ENCODE measurements at places on chromosomes 12 and 14. TPM values are rescaled to one million over a fixed set of nuclear protein-coding genes. Genes with fewer than 3 reads are reported as not detected.

Gene LRTM2
- not detected for total RNA-seq

DNA sequence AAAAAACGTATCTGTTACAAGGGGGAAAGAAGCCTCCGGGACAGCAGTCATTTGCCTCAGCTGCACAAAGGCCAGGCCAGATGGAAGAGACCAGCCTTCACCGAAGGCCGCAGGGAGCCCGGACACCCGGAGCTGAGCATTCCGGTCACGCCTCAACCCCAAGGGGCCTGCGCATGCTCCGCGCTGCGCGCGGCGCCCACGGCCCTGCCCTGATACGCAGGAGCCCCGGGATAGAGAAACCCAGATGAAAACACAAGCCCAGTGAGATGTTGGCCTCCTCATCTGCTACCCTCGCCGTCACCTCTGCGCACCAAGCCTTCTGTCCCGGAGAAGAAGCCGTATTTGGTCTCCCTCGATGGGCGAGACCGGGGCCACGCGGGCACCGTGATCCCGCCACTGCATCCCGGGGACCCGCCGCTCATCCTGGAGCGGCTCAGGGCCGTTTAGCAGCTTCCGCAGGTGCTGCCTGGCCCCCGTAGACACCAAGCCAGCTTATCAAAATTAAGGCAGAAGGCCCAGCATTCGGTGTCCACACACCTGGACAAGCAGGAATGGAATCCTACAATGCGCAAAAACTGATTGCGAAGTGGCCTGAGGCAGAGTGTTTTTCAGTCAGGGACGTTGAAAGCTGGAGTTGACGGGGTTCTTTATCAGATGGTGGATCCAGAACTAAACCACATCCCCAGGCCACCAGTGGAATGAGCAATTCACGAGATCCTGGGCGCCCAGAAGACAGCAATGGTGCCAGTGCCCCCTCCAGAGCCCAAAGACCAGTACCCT, 2.6 kb downstream of the OR8S1 start:
- no peak for DNase-seq

GRCh38 chr14:104869669-104870367, 4.8 kb downstream of the CEP170B start:
- DNase-seq, result no peak

Gene MAP3K9
- total RNA-seq, result 5.9 TPM

- peak; percentile 85 for DNase-seq
These were observed 66.5 kb downstream of the TBC1D30 start for GRCh38 chr12:64890873-64891468.

Gene ALG10B
- total RNA-seq, result 6.3 TPM

Gene MEG3
- not detected for total RNA-seq

GRCh38 chr12:127559349-127560040, 707.5 kb upstream of the TMEM132C start:
- DNase-seq, result peak; percentile 72

- no peak for DNase-seq
These were observed 582.6 kb upstream of the ATP2B1 start for GRCh38 chr12:90290980-90291975.

DNA sequence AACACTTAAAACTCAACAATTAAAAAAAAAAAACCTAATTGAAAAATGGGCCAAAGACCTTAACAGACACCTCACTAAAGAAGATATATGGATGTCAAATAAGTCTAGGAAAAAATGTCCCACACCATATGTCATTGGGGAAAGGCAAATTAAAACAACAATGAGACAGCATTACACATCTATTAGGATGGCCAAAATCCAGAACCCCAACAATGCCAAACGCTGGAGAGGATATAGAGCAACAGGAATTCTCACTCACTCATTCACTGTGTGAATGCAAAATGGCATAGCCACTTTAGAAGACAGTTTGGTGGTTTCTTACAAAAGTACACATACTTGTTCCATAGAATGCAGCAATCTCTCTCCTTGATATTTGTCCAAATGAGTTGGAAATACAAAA, 173.7 kb downstream of the SLC25A21 start:
- no peak for DNase-seq

DNA sequence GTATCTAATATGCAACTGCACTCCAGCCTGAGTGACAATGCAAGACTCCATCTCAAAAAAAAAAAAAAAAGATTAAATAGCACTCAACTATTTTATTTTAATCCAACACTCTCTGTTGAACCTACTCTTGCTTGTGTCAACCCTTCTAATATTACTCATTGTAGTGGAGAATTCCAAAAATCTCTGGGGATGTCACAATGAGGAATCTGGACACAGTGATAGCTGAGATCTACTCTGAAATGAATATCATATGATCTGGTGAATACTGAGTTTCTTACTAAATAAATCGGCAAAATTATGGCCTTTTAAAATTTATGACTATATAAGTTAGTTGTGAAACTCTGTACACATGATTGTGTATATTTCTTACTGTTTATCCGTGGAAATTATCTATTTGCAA, 418.2 kb downstream of the BCAT1 start:
- no peak for DNase-seq

DNA sequence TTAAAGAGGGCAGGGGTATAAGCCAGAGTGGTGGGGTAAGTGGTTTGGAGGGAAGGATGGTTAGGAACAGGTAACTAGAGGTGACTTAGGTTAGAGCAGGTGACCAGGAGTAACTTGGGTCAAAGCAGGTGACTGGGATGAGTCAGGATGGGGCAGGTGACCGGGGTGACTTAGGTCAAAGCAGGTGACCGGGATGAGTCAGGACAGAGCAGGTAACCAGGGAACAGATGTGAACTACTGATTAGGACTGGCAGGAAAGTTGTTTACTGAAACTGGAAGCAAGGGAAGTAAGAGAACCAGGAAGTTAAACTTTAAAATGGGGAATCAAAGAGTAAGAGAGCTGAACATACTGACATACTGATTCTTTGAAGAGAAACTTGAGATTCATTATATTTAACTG, 57.4 kb downstream of the FSCB start:
- DNase-seq, result no peak

Gene RASSF8
- not detected for total RNA-seq

- no peak for DNase-seq
These were observed 34.9 kb upstream of the EML1 start for GRCh38 chr14:99758121-99758821.

Gene LARP4
- total RNA-seq, result 15.7 TPM

Gene TRMT5
- 2.8 TPM for total RNA-seq

GRCh38 chr12:48151103-48151771, 6.1 kb downstream of the ASB8 start:
- no peak for DNase-seq

GRCh38 chr14:68249661-68250451, 430.3 kb downstream of the RAD51B start:
- peak; percentile 39 for DNase-seq

- DNase-seq, result no peak
These were observed 287.2 kb downstream of the BCAT1 start for GRCh38 chr12:24661657-24662096.

Gene GSC
- total RNA-seq, result not detected

Gene TAS2R20
- total RNA-seq, result 0.79 TPM

Gene TCTN2
- total RNA-seq, result 6.1 TPM

Gene NKX2-1
- total RNA-seq, result not detected

Gene NXPH4
- 2.8 TPM for total RNA-seq

Gene KERA
- not detected for total RNA-seq

DNA sequence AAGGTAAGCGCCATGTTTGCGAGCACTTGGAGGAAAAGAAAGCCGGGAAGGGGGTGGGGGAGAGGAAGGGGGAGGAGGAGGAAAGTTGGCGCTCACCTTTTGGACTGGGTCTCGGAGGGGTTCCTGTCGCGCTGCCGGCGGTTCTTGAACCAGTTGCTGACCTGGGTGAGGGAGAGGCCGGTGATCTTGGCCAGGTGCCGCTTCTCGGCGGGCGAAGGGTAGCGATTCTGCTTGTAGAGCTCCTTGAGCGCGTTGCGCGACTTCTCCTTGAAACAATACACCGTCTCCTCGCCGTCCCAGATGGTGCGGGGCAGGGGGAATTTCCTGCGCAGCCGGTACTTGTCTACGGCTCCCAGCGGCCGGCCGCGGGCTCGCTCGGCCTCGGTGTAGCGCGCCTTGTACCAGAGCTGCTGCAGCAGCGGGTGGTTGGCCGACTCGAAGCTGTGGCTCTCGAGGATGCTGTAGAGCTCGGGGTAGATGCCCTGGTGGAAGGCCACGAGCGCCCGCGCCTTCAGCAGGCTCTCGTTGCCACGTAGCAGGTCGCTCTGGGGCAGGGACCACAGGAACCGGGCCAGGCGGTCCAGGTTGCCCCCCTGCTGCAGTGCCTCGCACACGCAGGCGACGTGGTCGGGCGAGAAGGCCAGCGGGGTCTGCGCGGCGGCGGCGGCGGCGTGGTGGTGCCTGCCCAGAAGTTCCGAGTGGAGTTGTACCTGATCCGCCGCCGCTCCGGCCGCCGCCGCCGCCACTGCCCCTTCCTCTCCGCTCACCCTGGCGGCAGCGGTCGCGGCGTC, 840 bp downstream of the SIX4 start:
- peak; percentile 55 for DNase-seq

Gene EIF2S3B
- total RNA-seq, result 0.18 TPM

DNA sequence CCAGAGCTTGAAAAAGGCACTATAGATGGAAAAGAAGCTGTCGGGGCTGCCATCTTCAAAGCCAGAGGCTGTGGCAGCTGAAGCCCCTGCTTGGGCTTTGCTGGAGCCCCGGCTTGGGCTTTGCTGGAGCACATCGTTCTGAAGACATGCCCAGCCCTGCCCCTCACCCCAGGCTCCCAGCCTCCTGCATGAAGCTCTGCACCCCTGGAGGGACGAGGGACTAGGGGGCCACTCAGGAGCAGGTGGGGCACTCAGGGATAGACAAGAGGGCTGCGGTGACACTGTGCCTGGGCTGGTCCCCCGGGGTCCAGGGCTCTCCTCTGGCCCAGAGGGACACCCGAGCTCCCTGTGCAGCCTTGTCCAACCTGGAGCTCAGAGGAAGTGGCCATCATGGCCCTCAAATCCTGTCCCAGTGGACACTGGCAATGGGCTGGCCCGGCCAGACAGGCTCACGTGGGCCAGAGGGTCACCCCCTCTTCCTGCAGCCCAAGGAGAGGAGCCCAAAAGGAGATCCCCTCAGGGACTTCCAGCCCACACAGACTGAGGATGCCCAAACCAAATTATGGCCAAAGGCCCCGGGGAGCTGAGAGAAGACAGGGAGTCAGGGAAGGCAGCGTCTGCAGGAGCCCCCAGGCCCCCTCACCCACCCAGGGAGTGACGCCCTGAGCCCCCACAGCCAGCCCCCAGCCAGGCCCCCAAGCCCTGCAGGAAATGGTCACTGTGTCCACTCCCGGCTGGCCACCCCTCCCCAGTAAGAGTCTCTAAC, 23.1 kb upstream of the C14orf180 start:
- no peak for DNase-seq

- DNase-seq, result no peak
These were observed 8.0 kb upstream of the SMARCD1 start for GRCh38 chr12:50077099-50077498.

- DNase-seq, result no peak
These were observed 266.4 kb upstream of the GRIP1 start for GRCh38 chr12:66945189-66945817.

DNA sequence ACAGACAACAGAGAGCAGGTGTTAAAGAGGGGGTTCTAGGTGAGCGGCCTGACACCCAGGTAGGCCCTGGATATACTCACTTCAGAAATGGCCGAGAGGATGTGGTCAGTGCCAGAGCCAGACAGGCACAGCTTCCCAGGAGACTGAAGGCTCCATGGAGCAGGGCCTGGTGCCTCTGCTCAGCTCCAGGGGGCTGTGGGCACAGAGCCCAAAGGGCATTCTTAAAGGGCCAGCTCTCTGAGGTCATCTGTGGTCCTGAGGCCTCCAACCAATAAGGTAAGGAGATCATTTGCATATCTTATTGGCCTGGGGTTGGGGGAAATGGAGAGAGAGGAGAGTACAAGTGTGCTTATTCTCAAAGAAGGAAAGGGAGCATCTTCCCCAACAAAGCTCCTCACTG, 9.7 kb upstream of the PCK2 start:
- DNase-seq, result no peak

Gene WBP11
- 28.8 TPM for total RNA-seq

Gene AKAP3
- 0.10 TPM for total RNA-seq

Gene CEBPE
- not detected for total RNA-seq

DNA sequence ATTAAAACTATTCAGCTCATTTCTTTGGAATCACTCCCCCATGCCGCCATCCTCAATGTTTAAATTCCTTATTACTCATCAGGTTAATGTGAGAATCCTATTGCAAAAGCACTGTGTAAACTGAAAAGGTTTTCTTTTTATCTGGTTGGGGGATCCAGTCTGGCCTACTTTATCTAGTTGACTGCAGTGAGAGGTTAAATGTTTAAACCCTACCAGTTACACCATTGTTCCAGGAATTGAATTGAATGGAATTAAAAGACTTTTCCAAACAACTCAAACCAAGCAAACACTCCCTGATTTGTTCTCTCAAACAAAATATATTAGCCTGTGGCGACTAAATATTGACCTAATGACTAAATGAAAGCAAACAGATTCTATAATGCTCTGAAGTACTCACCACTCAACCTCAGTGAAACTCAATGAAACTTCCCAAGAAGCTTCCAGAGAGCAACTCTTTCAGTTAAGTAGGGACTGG, 100.5 kb downstream of the VEZT start:
- DNase-seq, result peak; percentile 75

Gene TEX22
- total RNA-seq, result not detected

DNA sequence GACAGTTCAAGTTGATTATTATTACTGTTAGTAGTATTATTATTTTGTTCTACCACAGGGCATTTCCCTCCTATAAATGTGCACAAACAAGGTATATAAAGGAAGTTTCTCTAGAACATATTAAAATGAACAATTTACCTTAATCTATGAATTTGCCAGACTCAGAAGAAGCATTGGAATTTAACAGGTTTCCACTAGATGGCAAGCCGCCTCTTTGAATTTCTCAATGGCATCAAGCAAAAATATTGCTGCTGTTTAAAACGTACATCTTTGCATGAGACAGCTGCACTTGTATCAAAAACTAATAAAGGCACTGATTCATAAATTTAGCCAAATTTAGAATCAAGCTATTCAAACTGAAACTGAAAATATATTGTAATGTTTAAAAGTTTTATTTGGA, 34.6 kb upstream of the MIS18BP1 start:
- no peak for DNase-seq

- DNase-seq, result no peak
These were observed 141.3 kb downstream of the ZNF664 start for GRCh38 chr12:124114316-124114715.

GRCh38 chr12:62305778-62306177, 45.6 kb downstream of the USP15 start:
- DNase-seq, result no peak

DNA sequence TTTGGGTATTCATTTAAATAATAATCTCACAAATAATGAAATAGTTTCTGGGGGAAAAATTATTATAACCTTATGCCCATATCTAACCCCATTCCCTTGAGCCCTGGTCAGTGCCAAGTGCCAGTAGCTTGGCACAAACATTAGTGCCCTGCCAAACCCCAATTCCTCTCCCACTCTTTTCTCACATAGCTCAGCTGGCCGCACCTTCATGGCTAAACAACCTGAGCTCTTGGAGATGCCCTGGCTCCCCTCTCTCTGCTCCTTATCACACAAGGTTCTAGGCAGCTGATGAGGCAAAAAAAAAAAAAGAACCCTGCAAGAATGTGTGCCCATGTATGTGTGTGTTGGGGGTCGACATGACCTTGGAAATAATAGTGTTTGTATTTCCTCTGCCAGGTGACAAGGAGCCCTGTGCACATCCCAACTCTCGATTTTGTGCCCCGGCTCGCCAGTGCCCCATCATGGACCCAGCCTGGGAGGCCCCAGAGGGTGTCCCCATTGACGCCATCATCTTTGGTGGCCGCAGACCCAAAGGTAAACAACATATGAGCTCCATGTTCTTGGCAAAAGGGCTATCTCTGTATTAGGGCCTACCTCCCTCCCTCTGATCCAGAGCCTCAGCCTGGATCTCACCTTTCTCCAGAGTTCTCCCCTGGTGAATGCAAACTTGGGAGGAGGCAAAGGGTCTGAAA, 8.4 kb downstream of the PCK2 start:
- no peak for DNase-seq

Gene BCDIN3D
- 2.5 TPM for total RNA-seq

Gene IQSEC3
- not detected for total RNA-seq
